Right cardiac atrium (tissue), 5 donors: ENCODE measurements at places on chromosomes 3 and 15. TPM values are rescaled to one million over a fixed set of nuclear protein-coding genes. Genes with fewer than 3 reads are reported as not detected.

The NAA50 gene
- 69.1 TPM for total RNA-seq

The CLN6 gene
- 7.6 TPM for total RNA-seq

The KNG1 gene
- total RNA-seq = 0.53 TPM

The C2CD4B gene
- total RNA-seq = 1.4 TPM

The TMEM207 gene
- not detected for total RNA-seq

The PLA2G4E gene
- 0.26 TPM for total RNA-seq

The SERINC4 gene
- 0.25 TPM for total RNA-seq

The CELF6 gene
- total RNA-seq = 1.5 TPM

The ENTPD3 gene
- total RNA-seq = 0.48 TPM

The PLA2G4F gene
- 1.2 TPM for total RNA-seq

The TMEM212 gene
- total RNA-seq = not detected

The RBMS3 gene
- total RNA-seq = 56.5 TPM
